ENCODE measurements at places on chromosomes 2 and 18.

GRCh38 chr2:235900631-235901030, 267.6 kb downstream of the GBX2 start:
- DNase-seq = no peak

- peak; percentile 54 for DNase-seq
These were observed 1.3 kb downstream of the CEP68 start for GRCh38 chr2:65057391-65058052.

- DNase-seq = no peak
These were observed at the start of gene SPDYA for GRCh38 chr2:28810384-28811285. Gene SPDYA (plus strand): TSS chr2:28810834. CDS start chr2:28816015, 5,181 bp downstream.

GRCh38 chr2:68482296-68482820, 15.0 kb downstream of the APLF start:
- no peak for DNase-seq

DNA sequence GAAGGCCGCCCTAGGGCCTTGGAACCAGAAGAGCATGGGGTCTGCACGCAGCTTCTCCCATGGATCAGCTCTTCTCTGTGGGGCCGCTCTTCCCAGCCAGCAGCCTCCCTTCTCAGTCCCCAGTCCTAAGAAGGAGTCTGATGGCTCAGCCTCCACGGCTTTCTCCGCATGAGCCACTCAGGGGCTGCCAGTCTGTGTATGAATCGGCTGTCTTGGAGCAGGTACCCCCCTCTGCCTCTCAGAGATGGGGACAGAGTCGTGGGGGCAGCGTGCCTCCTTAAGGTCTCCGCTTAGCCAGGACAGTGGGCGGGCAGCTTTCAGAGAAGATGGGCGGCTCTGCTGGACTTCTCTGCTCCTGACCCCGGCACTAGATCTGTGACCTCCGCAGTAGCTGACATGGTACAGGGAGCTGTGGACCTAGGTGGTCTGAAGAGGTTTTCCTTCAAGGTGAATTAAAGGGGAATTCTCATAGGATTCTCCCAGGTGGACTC, 21.6 kb downstream of the INPP5D start:
- DNase-seq = no peak

- DNase-seq = no peak
These were observed 43.4 kb upstream of the MTCL1 start for GRCh38 chr18:8661754-8662559.

- DNase-seq = no peak
These were observed 434.2 kb downstream of the LRRTM4 start for GRCh38 chr2:77087987-77088414.

DNA sequence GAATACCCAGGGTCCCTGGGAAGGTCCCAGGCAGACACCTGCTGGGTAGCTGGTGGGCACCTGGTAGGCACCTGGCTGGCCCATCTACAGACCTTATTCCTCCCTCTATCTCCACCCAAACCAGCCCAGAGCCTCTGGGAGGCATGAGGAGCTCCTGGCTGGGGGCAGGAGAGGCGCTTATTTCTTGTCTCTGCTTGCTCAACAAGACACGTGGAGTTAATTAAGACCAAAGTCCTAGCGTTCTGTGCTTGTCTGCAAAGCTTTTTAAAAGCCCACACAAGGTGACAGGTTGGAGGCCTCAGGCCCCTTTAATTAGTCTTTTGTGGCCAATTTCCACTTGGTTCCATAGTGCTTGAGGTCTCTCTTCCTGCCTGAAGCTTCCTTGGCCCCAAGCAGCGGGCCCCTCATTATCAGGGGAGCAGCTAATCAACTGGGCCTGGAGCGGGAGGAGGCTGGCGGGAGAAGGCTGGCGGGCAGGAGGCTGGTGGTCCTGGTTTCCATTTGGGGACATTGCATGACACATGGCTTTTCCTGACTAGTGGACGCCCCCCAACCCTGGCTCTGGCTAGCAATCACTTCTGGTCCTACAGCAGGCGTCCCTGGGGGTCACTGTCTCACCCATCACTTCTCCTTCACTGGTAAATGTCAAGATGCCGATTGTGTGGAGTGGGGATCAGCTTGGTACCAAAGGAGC, 65.4 kb upstream of the HDAC4 start:
- DNase-seq = no peak

DNA sequence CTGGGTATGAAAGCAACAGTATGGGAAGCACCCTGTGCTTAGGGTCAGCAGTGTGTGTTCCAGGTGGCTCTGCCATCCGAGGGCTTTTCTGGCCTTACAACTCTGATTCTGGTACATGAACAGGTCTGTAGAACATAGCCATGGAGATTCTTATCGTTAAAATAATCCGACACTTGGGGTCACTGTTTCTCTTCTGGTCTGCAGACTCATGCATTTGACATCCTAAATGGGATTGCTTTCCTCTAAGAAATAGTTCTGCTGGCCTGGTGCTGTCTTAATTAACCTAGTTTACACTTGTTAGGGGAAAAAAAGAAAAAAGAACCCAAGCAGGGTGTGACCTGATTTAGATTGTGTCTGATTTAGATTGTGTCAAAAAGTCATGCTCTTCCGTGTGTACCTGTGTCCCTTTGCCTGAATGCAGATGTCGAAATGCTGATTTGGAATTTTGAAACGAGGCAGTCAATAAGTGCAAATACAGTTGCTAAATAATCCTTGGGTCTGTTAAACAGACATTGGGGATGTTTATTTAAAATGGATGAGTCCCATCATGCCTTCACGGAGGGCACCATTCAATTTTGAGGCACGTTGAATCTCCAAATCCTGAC, 59.6 kb downstream of the TRPM8 start:
- DNase-seq = no peak

DNA sequence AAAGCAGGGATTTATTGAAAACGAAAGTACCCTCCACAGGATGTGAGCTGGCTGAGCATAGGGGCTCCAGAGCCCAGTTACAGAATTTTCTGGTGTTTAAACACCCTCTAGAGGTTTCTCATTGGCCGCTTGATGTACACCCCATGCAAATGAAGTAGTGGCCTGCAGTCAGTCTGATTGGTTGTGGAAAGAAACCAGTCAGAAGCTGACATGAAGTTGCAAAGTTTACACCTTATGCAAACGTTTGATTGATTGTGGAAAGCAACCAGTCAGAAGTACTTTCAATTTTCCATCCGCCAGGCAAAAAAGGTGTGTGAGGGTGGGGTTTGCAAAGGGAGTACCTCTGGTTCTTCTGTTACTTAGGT, 62.3 kb downstream of the VWA3B start:
- no peak for DNase-seq

DNA sequence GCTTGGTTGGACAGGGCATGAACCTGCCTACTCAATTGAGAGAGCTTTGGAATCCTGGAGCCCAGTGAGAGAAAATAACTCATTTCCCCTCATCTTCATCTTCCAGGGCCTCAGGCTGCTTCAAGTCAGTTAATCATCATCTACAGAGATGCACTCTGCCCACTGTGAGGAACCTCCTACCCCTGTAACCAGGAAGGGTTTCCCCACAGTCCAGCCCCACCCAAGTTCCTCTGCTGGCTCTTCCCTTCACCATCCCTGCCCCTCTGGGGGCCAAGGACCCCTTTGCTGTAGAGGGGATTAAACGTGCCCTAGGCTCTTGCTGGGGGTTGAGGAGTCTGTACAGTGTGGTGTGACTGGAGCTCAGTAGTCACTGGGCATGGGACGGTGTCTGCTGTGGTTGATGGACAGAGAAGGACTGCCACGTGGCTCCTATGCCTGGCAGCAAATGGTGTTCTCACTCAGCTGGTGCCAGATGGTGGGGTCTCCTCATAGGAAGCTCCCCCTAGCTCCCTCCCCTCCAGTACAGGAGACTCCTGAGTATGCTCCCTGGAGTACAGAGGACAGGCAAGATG, 29.5 kb upstream of the LGALSL start:
- no peak for DNase-seq
